NCI-H774 (cell line): ENCODE measurements at places on chromosomes 2 and 18.

GRCh38 chr2:30272761-30273573, 41.6 kb downstream of the LBH start:
- no peak for DNase-seq

DNA sequence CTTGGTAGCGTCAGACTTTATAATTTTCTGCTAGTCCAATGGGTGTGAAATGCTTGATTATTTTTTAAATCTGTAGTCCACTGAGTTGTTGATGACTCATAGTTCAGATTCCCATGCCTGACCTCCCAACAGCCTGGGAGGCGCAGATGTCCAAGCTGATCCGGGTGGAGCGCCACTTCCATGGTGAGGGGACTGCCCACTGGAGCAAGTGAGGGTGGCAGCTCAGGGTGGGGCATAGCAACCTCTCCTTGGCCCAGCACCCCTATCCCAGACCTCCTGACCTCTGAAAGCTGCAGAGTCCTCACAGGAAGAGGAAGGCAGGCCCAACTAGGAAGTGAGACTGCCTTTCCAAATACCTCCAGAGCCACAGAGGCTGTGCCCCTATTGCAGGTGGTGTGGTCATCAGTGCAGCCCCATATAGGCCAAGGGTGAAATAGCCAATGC, 4.4 kb downstream of the MAL start:
- DNase-seq: no peak

DNA sequence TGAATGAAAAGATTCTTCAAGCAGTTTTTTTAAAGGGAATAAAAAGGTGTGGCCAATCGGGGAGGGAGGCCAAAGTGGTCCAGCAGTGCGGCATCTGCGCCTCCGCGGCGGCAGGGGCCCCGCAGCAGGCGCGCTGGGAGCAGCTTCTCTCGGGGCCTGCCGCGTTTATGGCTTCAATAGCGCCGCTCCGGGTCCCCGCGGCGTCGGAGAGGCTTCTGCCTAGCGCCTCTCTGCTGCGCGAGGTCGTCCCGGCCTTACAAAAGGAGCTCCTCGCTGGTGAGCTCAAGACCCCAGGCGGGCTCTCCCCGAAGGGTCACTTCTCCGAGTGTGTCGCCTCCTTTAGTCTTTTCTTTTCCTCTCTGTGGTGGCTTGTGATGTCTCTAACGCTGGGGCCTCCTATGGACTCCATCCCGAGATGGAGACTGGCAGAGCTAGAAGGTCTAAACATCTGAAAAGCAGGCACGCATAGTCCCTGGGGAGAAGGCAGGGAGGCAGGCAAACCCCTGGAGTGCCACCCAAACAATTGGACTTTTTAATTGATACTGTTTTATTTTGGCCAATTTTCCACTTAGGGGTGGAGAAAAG, 67.1 kb downstream of the SUMO1 start:
- no peak for DNase-seq

DNA sequence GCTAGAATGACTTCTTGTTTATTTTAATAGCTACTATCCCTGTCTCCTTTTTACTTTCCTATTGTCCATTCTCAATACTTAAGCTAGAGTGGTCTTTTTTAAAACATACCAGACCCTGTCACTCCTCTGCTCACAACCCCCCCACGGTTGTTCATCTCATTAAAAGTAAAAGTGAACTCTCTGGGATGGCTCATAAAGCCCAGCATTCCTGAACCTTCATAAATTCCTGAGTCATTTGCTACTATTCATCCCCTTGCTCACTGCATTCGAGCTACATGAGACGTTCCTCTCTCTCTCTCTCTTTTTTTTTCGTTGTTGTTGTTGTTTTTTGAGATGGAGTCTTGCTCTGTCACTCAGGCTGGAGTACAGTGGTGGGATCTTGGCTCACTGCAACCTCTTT, 148.7 kb upstream of the DSEL start:
- DNase-seq: no peak

- DNase-seq: no peak
These were observed 12.3 kb downstream of the CROCC2 start for GRCh38 chr2:240918258-240919091.

- no peak for DNase-seq
These were observed 1010.9 kb upstream of the NXPH2 start for GRCh38 chr2:139790807-139791752.

GRCh38 chr2:138078153-138078552, 113.9 kb downstream of the HNMT start:
- DNase-seq: no peak

GRCh38 chr2:42800981-42801380, 8.6 kb upstream of the HAAO start:
- DNase-seq: no peak

- no peak for DNase-seq
These were observed 335.8 kb downstream of the RAD51AP2 start for GRCh38 chr2:17182399-17182798.

DNA sequence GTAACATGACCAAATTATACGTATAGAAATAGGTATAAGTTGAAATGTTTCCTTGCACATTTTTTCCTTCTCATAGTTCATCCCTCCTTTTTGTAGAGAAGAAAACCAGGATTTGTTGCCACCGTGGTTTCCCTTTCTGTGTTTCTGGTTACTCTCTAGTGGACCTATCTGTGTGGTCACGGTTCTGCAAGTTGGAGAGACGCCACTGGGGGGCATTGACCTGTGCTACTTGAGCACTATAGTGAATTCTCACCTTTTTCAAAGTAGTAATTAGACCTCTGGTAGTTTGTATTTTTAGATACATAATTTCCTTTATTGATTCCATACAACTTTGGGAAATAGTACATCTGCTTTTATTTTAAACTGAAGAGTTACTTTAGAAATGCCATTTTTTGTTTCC, 444.8 kb downstream of the PTPRM start:
- DNase-seq: no peak

DNA sequence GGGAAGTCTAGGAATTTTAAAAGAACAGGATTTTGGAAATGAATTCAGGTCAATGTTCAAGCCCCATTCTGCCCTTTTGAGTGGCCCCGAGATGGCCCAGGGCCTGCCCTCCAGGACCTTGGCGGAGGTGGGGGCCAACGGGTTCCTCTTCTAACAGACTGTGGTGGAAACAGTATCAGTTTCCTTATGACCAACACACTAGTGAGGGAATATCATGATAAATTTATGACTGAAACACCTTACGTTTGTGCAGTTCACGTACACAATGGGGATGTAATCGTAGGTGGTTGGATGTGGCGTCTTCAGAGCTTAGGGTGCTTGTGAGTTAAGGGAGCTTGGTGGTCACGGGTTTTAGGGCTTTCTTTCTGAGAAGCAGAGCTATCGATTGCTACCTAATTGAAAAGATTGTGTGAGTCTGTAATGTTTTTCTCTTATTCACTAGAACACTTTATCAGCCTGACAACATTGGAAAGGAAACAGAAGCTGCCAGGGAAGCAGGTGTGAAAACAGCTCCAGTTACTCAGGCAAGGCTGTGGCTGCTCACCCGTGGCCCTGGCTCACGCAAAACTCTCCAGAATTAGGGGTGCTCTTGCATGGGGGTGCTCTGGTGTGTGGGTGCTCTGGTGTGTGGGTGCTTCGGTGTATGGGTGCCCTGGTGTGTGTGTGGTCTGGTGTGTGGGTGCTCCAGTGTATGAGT, 165.3 kb downstream of the SNTG2 start:
- DNase-seq: no peak

GRCh38 chr2:189406586-189407233, 34.6 kb upstream of the WDR75 start:
- DNase-seq: no peak

- no peak for DNase-seq
These were observed 70.7 kb downstream of the PMS1 start for GRCh38 chr2:189854940-189855339.

GRCh38 chr2:47295131-47295980, 107.6 kb upstream of the MSH2 start:
- no peak for DNase-seq

GRCh38 chr2:25347205-25347815, 5.6 kb upstream of the DNMT3A start:
- DNase-seq: no peak

DNA sequence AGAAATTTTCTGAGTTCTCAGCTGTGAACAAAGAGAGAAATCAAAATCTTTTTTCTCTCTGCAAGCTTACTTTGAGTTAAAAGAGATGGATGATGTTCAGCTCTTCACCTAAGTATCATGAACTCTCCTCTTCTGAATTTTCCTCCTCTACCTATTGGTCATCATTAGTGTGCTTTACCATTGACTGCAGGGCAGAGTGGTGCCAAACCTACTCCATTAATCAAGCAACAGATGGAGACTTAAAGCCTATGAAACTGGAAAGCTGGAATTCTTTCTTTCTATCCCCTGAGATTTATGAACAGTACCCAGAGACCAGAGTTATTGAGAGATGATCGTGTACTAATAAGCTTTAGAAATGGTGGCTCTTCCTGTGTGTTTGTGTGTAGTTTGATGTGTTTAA, 31.3 kb upstream of the LINC00305 start:
- DNase-seq: no peak

- no peak for DNase-seq
These were observed 40.7 kb downstream of the TEX44 start for GRCh38 chr2:231633241-231633976.

GRCh38 chr2:86783615-86784339, 6.9 kb downstream of the CD8A start:
- no peak for DNase-seq

GRCh38 chr2:157150747-157151146, 106.8 kb upstream of the GALNT5 start:
- no peak for DNase-seq

GRCh38 chr2:110115291-110116032, at the start of gene MALL:
TSS of gene MALL (minus strand) at chr2:110115822. CDS start at chr2:110115792, 30 bp downstream.
- no peak for DNase-seq

- no peak for DNase-seq
These were observed 232.0 kb downstream of the CNTNAP5 start for GRCh38 chr2:124257120-124257519.

DNA sequence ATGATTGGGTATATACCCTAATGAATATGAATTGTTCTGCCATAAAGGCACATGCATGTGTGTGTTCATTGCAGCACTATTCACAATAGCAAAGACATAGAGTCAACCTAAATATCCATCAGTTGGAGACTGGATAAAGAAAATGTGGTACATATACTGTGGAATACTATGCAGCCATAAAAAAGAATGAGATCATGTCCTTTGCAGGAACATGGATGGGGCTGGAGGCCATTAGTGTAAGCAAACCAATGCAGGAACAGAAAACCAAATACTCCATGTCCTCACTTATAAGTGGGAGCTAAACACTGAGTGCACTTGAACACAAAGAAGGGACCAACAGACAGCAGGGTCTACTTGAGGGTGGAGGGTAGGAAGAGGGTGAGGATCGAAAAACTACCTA, 43.2 kb downstream of the TTC39C start:
- no peak for DNase-seq

DNA sequence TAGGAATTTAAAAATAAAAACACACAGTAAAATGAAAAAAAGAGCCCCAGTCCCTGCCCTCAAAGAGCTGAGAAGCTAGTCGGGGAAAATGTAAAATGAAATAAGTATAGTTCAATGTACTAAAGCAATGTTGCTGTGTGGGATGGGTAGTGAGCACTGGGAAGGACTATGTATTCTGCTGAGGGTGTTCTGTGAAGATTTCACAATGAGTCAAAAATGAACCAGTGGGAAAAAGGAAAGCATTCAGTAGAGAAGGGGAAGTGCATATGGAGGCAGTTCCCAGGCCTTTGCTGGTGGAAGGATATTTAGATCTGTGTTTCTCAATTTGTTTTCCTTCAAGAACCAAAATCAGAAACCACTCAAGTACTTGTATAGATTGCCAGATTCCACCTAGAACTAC, 1094.7 kb upstream of the KLHL29 start:
- DNase-seq: no peak

- no peak for DNase-seq
These were observed 333.6 kb upstream of the UBE2E3 start for GRCh38 chr2:180646756-180647155.

GRCh38 chr2:1673160-1673944, 71.0 kb downstream of the PXDN start:
- DNase-seq: no peak

GRCh38 chr2:26489213-26489850, 11.4 kb upstream of the OTOF start:
- no peak for DNase-seq

GRCh38 chr18:14074187-14074586, 58.0 kb downstream of the ZNF519 start:
- DNase-seq: no peak

GRCh38 chr2:118091631-118092030, 3.4 kb downstream of the INSIG2 start:
- no peak for DNase-seq

- DNase-seq: no peak
These were observed 13.8 kb upstream of the KCNS3 start for GRCh38 chr2:17864676-17865075.

GRCh38 chr2:71889759-71890684, 257.6 kb downstream of the CYP26B1 start:
- no peak for DNase-seq

- DNase-seq: no peak
These were observed 1352.9 kb upstream of the CHAC2 start for GRCh38 chr2:52414561-52415295.

GRCh38 chr2:236505041-236505440, 64.6 kb upstream of the ACKR3 start:
- no peak for DNase-seq

DNA sequence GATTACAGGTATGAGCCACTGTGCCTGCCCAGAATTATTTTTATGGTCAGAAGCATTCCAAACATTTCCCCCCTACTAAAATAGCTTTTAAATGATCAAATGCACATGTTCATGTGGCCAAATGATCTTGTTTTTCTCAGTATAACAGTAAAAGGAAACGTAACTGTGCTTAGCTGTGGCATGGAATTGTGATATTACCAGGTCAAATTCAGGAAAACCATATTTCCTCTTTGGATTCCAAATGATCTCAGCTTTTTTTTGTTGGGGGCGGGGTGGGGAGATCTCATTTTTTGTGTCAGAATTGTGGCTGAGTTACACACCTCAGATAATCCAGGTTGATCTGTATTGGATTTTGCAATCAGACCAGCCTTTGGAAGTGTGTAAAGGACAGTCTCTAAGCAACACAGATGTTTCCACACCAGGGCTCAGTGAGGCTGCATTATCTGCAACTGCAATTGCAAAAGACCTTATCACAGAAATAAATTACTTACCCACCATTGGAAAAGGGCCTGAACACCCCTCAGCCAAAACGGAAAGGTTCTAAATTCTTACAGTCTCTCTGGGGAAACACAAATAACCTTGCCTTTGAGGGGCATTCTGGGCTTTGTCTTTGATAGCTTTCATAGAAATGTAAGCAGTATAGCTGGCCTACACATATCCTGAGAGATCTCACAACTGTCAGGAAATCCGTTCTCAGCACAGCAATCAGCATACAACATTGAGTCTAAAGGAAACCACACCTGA, 8.4 kb downstream of the CASP10 start:
- no peak for DNase-seq
